Lung (tissue), 17 donors: ENCODE measurements at places on chromosomes 1 and 21. TPM values are rescaled to one million over a fixed set of nuclear protein-coding genes. Genes with fewer than 3 reads are reported as not detected.

The FNDC10 gene
- total RNA-seq: 12.8 TPM

DNA sequence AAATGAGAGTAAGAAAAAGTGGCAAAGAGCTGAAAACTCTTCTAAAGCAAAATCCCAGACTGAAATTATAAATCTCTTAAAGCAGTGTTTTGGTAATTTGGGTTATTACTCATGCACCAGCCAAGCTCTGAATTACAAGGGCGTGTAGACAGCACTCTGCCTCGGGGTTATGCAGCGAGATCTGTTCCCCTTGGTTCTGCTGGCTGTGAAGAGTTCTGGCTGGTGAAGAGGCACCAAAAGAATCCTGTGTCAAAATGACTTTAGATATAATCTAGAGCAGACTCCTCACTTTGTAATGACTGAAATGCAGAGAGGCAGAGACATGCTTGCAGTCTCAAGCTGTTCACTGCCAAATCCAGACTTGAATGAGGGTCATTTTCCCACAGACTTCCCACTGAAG lies 461.8 kb upstream of the CXADR start:
- DNase-seq: no peak

GRCh38 chr1:167555971-167556714 lies 2.6 kb upstream of the CREG1 start:
- DNase-seq: peak; percentile 81

- no peak for DNase-seq
Measured at GRCh38 chr1:112092656-112093371, 103.3 kb upstream of the KCND3 start.

The NASP gene
- 56.8 TPM for total RNA-seq

DNA sequence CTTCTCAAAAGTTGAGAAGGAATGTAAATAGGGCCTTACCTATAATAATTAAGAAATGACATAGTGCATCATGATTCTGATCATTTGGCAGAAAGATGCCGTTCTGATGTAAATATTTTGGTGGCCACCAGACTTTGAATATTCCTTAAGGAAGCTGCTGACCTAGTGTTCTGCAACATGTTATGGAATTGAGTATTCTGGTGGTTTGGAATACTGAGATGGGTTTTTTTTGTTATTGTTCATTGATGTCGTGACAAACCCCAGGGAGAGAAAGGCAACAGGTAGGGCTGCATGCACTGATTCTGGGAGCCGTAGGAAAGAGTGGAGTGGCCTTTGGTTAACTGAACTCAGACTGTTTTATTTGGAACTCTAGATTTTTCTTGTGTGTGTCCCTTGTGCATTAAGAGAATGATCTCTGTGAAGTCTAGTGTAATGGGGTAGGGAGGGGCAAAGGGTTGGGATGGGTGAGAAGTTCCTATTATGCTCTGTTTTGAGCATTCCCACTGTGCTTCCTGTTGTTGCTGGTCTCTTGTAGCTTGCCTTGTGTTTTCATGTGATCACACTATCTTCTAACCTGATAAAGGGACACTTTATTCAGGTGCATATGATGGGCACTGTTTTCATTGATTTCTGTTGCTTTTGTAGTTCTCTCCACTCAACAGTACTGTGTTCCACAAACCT lies 25.0 kb downstream of the ZBTB8B start:
- DNase-seq: no peak

The TAS1R1 gene
- total RNA-seq: 0.21 TPM

- no peak for DNase-seq
Measured at GRCh38 chr1:58576325-58576726, 726 bp downstream of the TACSTD2 start.

The RAB3GAP2 gene
- 36.9 TPM for total RNA-seq

DNA sequence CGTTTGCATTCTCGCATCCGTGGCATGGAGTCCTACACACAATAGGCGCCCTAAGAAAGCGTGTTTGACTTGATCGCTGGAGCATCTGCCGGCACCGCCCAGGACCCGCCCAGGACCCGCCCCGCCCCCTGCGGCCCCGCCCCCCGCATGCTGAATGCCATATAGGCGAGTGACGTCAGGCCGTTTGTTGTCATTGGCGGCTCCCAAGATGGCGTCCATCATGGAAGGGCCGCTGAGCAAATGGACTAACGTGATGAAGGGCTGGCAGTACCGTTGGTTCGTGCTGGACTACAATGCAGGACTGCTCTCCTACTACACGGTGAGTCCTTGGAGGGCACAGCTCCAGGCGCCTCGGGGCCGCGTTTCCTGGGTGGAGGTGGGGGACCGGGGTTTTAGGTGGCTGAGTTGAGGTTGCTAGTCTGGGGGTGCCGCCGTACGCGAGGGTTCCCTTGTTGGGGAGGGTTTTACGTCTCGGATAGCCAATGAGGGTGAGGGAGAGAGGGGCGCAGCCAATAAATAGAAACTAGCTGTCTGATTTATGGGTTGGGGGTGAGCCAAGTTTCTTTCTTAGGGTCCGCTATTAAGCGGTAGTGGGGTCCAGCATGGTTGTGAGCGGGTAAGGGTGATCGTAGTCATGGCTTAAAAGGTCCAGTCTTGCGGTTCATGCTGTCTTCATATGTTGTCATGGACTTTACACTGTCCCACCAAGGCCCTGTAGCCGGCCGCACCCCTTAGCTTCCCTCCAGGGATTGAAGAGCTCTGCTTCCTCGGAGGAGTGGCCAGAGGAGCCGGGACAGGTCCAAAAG lies at the start of gene OSBPL9:
OSBPL9 (plus strand) TSS at position 190 of the 806 bp plus-strand sequence; CDS start at position 209, 19 bp downstream.
- peak; percentile 95 for DNase-seq

- DNase-seq: no peak
Measured at GRCh38 chr1:222167111-222167510, 380.8 kb downstream of the HHIPL2 start.
